ENCODE measurements at places on chromosomes 1 and 21. TPM values are rescaled to one million over a fixed set of nuclear protein-coding genes. Genes with fewer than 3 reads are reported as not detected.

- peaks cover 4% of the 10 kb centered on the region for H3K4me1 ChIP-seq
- no peak overlapping the region for H3K4me3 ChIP-seq
- H3K27ac ChIP-seq, result no peak overlapping the region
- H3K27me3 ChIP-seq, result no peaks in the 10 kb centered on the region
- DNase-seq, result no peak
- H3K36me3 ChIP-seq, result no peaks in the 10 kb centered on the region
Measured at GRCh38 chr1:186492531-186493291, 31.8 kb upstream of the PDC start.

DNA sequence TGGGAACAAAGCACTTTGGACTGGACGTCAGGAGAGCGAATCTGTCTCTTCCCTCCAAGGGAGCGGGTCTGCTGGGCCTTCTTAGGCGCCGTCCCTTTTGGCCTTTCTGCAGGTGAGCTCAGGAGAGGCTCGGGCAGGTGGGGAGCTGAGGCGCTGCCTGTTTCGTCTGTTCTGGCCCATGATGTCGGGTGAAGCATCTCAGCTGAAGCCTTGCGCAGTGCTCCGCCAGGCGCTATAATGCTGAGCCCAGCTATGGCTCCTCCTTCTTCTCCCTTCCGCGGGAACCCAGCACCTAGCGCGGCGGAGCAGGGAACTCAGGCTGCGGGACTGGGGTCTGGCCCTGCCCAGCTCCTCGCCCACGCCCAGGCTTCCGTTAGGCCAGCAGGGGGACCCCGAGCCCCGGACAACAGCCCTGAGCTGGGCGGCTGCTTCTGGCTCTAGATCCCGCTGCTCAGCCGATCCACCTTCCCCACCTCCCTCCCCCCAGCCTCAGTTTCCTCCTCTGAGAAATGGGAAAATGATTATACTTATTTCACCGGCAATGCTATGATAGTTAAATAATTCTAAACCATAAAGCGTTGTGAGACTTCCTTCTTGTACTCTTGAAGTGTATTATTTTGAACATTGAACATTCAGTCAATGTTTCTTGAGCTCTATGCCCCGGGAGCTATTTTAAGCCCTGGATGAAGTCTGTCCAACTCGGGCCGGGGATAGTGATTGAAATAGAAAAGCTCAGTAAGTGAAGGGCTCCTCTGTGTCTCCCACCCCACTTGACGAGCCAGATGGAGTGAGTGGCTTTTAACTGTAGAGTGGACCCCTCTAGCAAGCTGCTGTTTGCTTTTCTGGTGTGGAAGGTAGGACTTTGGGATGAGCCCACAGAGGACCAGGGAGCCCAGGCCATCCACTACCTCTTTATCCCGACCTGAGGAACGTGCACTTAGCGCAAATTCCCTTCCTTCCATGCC is 9.6 kb upstream of the ADORA1 start:
- H3K36me3 ChIP-seq, result no peaks in the 10 kb centered on the region
- H3K27ac ChIP-seq, result peak overlapping the region; percentile 38
- H3K4me3 ChIP-seq, result no peak overlapping the region
- no peaks in the 10 kb centered on the region for H3K4me1 ChIP-seq
- H3K27me3 ChIP-seq, result peaks cover 62% of the 10 kb centered on the region

- no peaks in the 10 kb centered on the region for H3K27me3 ChIP-seq
- DNase-seq, result no peak
- H3K4me3 ChIP-seq, result no peak overlapping the region
- no peak overlapping the region for H3K27ac ChIP-seq
- peaks cover 3% of the 10 kb centered on the region for H3K4me1 ChIP-seq
Measured at GRCh38 chr1:83626603-83627002, 372.3 kb downstream of the TTLL7 start.

- H3K27me3 ChIP-seq, result peaks cover 2% of the 10 kb centered on the region
- H3K4me3 ChIP-seq, result no peak overlapping the region
- no peaks in the 10 kb centered on the region for H3K36me3 ChIP-seq
- peaks cover 4% of the 10 kb centered on the region for H3K4me1 ChIP-seq
- DNase-seq, result no peak
Measured at GRCh38 chr1:221688488-221688843, 53.4 kb downstream of the DUSP10 start.

DNA sequence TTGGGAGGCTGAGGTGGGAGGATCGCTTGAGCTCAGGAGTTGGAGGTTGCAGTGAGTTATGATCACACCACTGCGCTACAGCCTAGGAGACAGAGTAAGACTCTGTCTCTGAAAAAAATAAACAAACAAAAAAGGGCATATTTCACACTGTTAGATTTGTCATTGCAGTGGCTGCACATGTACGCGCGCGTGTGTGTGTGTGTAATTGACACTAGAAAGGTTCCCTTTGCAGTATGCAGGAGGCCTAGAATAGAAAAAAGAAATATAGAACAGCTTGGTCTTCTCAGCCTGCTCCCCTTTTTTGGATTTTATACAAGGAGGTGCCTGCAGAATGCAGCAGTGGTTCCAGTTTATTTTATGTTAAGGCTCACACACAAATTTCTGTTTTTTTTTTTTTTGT is 8.6 kb downstream of the MACO1 start:
- no peak overlapping the region for H3K27ac ChIP-seq
- DNase-seq, result no peak
- H3K4me3 ChIP-seq, result no peak overlapping the region
- no peaks in the 10 kb centered on the region for H3K27me3 ChIP-seq
- H3K36me3 ChIP-seq, result no peaks in the 10 kb centered on the region
- peaks cover 18% of the 10 kb centered on the region for H3K4me1 ChIP-seq

DNA sequence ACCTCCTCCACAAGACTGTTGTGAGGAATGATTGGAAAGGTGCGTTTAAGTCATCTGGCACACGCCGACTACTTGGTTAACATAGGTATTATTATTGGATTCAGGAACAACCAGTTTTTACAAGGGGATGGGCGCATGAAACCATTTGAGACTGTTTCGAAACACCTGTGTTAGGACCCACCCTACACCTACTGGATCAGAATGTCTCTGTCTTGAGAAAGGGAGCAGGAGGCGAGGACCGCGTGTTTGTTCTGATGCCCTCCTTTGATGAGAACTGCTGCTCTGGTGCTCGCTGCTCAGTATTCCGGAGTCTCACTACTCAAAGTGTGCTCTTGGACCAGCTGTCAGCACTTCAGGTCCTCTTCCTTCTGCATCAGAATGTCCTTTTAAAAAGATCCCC is 7.3 kb downstream of the H6PD start:
- H3K27ac ChIP-seq, result peak overlapping the region; percentile 74
- no peak for DNase-seq
- H3K4me1 ChIP-seq, result peaks cover 17% of the 10 kb centered on the region
- no peak overlapping the region for H3K4me3 ChIP-seq
- H3K27me3 ChIP-seq, result no peaks in the 10 kb centered on the region
- H3K36me3 ChIP-seq, result peaks cover 4% of the 10 kb centered on the region

GRCh38 chr1:85290826-85291225 is 14.4 kb upstream of the BCL10 start:
- no peaks in the 10 kb centered on the region for H3K4me1 ChIP-seq
- no peaks in the 10 kb centered on the region for H3K36me3 ChIP-seq
- no peak overlapping the region for H3K4me3 ChIP-seq
- DNase-seq, result no peak
- H3K27ac ChIP-seq, result no peak overlapping the region
- peaks cover 4% of the 10 kb centered on the region for H3K27me3 ChIP-seq

DNA sequence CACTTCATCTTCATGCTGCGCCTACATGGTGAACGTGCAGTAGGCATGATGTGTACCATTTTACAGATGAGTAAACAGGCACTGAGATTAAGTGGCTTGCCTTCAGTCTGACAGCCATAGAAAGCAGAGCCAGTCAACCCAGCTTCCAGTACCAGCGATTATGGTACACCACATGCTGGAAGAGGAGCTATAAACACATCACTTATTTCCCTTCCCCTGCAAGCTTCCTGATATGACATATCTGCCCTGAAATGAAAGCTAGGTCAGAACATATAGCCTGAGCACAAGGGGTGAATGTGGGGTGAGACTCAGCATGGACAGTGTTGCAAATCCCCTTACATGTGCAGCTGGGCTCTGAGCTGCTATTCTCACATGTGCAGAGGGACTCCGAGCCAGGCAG is 33.8 kb upstream of the IL20 start:
- no peaks in the 10 kb centered on the region for H3K4me1 ChIP-seq
- no peaks in the 10 kb centered on the region for H3K36me3 ChIP-seq
- no peak for DNase-seq
- H3K27me3 ChIP-seq, result peaks cover 22% of the 10 kb centered on the region
- H3K27ac ChIP-seq, result no peak overlapping the region

DNA sequence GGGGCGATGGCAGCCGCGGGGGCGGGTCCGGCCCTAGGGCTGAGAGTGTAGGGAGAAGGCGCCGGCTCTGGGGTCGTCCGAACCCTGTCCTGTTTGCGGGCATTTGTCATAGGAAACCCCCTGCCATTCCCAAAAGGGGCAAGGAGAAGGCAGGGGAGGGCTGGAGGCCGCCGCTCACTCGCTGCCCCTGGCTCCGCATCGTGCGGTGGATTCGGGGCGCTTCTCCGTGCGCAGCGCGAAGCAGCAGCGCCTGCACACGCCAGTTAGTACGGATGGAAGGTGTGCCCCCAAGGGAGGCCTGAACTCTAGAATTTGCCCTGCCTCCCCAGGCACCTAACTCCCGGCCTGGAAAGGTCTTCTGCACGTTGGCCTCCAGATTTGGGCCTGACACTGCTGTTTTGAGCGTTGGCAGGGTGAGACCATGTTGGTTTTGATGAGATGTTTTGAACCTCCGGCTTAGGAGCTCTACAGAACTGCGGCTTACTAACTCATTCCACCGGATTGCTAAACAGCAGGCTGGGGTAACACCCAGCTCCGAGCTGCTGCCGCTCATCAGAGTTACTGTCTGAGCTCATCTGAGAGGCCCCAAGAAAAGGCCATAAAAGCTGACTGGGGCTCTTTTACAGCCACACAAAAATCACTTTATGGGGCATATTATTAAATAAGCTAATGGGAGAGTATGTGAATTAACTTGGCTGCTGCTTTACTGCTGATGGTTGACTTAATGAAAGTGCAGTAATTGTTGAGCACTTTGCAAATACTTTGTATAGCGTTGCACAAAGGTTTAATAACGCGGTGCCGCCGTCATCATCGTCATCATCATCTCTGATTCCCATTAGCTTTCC is 987 bp downstream of the GPR137B start:
- DNase-seq, result no peak
- no peaks in the 10 kb centered on the region for H3K36me3 ChIP-seq
- H3K27ac ChIP-seq, result no peak overlapping the region
- H3K4me1 ChIP-seq, result peaks cover 2% of the 10 kb centered on the region
- H3K4me3 ChIP-seq, result peak overlapping the region; percentile 93
- H3K27me3 ChIP-seq, result peaks cover 73% of the 10 kb centered on the region

DNA sequence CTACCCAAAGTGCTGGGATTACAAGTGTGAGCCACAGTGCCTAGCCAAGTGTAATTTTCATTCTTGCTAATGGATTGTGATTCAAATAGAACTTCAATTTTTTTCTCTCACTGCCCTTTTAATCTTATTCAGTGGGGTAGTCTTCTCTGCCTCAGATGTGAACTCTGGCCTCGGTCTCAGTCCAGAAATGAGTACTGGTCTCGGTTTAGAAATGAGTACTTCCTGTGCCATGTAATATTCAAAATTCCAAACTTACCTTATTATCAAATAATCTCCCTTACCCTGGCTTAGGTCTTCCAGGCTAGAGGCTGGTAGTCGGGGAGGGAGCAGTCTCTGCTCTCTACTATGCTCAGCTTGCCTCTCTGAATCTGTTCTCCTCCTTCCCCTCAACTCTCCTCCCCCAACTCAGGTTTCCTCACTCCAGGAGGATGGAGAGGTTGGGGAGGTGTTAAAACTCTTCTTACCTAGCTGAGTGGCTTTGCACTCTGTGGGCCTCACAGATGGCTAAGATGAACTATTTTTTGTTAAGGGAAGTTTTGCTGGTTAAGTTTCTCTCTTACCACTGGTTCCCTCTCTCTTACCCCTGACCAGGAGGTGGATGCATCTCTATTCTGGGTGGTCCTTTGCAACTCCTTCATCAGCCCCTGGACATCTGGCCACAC is 4.8 kb upstream of the SLAMF9 start:
- H3K4me1 ChIP-seq, result peaks cover 6% of the 10 kb centered on the region
- no peak overlapping the region for H3K4me3 ChIP-seq
- no peak overlapping the region for H3K27ac ChIP-seq
- H3K27me3 ChIP-seq, result peaks cover 16% of the 10 kb centered on the region

DNA sequence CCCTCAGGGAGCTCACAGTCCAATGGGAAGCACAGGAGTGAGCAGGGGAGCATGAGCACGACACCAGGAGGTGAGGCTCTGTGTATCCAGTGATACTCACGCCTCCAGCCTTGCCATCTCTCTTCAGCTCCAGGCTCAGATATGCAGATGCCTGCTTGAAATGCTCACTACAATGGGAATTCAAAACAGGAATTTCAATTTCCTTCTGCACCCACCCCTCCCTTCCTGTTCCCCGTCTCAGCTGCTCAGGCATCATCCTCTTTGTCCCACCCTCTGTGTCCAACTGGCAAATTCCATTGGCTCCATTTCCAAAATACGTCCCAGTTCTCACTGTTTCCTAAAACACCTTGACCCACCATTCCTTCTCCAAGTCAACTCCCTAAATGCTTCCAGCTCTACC is 58.9 kb downstream of the FBXO2 start:
- peaks cover 2% of the 10 kb centered on the region for H3K4me1 ChIP-seq
- H3K36me3 ChIP-seq, result no peaks in the 10 kb centered on the region
- no peak for DNase-seq
- no peak overlapping the region for H3K4me3 ChIP-seq
- H3K27me3 ChIP-seq, result peaks cover 12% of the 10 kb centered on the region

- H3K27me3 ChIP-seq, result no peaks in the 10 kb centered on the region
- no peak for DNase-seq
- peaks cover 14% of the 10 kb centered on the region for H3K36me3 ChIP-seq
- H3K4me1 ChIP-seq, result peaks cover 1% of the 10 kb centered on the region
- H3K4me3 ChIP-seq, result no peak overlapping the region
- H3K27ac ChIP-seq, result no peak overlapping the region
Measured at GRCh38 chr1:230278871-230279582, 147.1 kb downstream of the PGBD5 start.

- H3K36me3 ChIP-seq, result no peaks in the 10 kb centered on the region
- DNase-seq, result peak; percentile 75
Measured at GRCh38 chr1:41268154-41268770, 26.2 kb upstream of the SCMH1 start.

GRCh38 chr1:107499139-107499744 is 358.4 kb downstream of the NTNG1 start:
- H3K4me3 ChIP-seq, result no peak overlapping the region
- no peaks in the 10 kb centered on the region for H3K27me3 ChIP-seq
- peaks cover 4% of the 10 kb centered on the region for H3K4me1 ChIP-seq
- DNase-seq, result no peak

DNA sequence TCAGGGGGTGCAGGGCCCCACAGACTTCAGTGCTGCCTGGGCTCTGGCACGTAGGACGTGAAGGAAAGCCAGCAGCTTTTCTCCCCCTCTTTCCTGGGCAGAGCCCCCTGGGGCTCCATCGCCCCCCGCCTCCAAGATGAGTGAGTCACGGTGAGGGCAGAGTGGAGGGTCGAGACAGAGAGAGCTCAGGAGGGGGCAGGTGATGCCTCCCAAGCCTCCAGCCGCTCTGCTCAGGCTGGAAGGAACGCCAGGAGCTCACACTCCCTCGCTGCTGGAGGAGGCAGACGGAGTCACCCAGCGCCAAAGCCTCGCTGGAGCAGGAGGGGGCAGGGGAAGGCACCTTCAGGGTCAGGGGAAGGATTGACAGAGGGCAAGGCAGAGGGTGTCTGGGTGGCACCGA is 119.5 kb downstream of the CASZ1 start:
- peak overlapping the region; percentile 49 for H3K27ac ChIP-seq
- H3K4me1 ChIP-seq, result peaks cover 34% of the 10 kb centered on the region
- no peak for DNase-seq
- H3K27me3 ChIP-seq, result peaks cover 35% of the 10 kb centered on the region

The NTRK1 gene
- total RNA-seq, result not detected

The CHODL gene
- total RNA-seq, result 0.51 TPM

The DHX9 gene
- 289 TPM for total RNA-seq

The DAB1 gene
- total RNA-seq, result 4.8 TPM

The C1orf21 gene
- 11.3 TPM for total RNA-seq

The SDE2 gene
- 15.1 TPM for total RNA-seq
